Stimulated activated CD4-positive, alpha-beta T cell treated with anti-CD3 and anti-CD28 coated beads, Interleukin-15, amount 100 ng/mL, for 24 hours (primary cell): ENCODE measurements at places on chromosomes 5 and 9.

DNA sequence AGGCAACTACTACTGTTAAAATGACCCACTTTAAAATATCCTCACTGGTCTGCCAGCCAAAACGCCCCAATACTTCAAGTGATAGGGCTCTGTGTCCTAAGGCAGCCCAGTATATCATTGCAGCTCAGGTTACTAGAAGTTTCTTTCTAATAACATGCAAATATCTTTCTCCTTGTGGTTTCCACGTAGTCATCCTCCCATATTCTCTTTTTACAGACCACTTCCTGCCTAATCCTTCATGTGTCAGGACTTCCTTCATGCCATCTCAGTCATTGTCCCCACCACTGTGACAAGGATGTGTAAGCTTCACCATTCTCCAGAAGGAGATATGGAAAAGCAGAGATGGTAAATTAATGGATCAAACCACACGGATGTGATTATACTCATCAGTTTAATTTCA, 813.7 kb downstream of the MAT2B start:
- DNase-seq: no peak

- peak; percentile 5 for DNase-seq
Observed at GRCh38 chr5:75668445-75668844, 48.8 kb downstream of the POC5 start.

- no peak for DNase-seq
Observed at GRCh38 chr5:54186912-54187445, 123.4 kb downstream of the ARL15 start.

- DNase-seq: no peak
Observed at GRCh38 chr5:34957321-34957720, 28.0 kb downstream of the DNAJC21 start.

- no peak for DNase-seq
Observed at GRCh38 chr9:138075961-138076649, 198.5 kb downstream of the CACNA1B start.

GRCh38 chr5:67262206-67262605, 65.6 kb upstream of the CD180 start:
- DNase-seq: no peak

DNA sequence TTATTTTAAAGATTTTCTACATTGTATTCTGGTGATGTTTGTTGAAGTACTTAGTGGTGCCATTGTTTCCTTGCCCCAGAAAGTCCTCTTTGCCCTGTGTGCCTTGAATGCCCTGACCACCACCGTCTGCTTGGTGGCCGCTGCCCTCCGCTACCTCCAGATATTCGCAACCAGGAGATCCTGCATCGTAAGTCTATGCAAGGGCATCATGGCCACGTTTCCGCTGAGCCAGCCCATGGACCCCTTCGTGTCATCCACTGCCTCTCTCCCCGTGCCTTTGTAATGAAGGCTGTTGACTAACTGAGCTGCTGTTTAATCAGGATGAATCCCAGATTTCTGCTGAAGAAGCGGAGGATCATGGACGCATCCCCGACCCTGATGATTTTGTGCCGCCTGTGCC, 52.3 kb downstream of the ENTREP1 start:
- no peak for DNase-seq

GRCh38 chr5:89081360-89081759, 198.4 kb upstream of the MEF2C start:
- no peak for DNase-seq

DNA sequence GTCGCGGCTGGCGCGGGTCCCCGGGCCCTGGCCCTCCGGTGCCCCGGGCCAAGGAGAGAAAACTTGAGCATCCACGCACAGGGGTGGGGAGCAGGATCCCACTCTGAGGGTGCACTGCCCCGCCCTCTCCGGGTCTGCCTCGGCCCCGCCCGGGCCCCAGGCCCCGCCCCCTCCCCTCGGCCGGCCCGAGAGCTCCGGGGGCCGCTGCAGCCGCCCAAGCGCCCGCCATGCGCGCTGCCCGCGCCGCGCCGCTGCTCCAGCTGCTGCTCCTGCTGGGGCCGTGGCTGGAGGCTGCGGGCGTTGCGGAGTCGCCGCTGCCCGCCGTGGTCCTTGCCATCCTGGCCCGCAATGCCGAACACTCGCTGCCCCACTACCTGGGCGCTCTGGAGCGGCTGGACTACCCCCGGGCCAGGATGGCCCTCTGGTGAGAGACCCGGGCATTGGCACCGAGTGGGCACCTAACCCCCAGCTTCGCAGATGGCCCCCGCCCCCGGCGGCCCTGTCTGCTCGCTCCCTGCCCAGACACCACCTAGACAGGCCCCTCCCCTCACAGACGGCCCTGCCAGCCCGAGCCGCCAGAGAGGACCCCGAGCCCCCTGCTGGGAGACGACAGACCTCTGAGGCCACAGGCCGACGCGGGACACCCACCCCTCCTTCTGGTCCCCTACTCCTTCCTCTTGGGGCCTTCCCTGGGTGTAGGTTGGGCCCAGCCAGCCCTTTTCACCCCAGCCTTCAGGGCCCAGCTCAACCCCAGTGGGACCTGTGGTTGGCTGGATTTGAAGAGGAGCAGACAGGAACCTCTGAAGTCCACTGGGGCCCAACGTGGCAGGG, at the start of gene CERCAM:
Gene CERCAM (plus strand): TSS at position 207 of the 831 bp plus-strand sequence. CDS start 21 bp downstream, at position 228.
- DNase-seq: peak; percentile 67

GRCh38 chr9:81680006-81680405, 9.3 kb downstream of the TLE1 start:
- no peak for DNase-seq

DNA sequence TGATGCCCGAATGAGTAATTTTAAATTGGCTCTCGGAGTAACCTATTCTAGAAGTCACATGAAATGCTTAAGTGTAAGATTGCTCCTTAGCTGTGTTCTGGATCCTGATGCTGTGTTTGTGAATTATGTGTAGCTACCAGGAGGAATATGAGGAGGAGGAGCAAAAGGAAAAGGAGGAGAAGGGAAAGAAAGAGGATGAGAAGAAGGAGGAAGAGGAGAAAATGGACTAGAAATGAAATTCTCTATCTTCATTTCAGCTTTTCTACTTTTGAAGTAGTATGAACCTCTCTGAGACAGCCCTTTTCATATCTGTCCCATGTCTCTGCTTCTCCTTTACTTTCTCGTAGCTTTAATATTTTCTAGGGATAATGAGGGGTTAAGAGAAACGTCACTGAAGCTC, 119.4 kb upstream of the ACTBL2 start:
- no peak for DNase-seq

DNA sequence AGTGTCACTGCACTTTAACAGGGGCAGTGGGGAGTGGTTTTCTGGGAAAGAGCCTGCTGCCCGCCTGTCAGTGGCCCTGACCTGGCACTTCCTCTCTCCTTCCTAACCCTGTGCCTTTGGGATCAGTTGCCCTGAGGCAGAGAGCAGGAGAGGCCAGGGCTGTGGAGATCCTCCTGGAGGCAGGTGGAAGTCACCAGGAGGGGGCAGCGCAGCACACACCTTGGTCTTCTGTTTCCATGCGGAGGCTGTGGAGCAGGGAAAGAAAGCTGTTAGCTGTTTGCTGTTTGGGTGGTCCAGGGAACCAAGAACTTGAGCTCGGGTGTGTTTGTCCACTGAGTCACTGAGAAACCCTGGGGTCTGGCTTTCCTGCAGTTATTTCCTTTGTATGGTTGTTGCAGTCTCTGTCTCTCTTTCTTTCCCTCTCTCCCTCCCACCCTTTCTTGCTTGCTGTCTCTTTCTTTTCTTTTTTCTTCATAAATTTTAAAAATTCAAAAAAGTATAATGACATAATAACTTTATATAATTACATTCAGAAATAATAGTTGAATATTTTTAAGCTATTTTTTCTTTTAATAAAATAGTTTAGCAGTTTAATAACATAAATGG, 28.1 kb downstream of the NTRK2 start:
- DNase-seq: peak; percentile 65

GRCh38 chr5:140628711-140629110, 4.3 kb downstream of the CD14 start:
- DNase-seq: no peak

GRCh38 chr9:70080481-70081119, 37.0 kb downstream of the MAMDC2 start:
- DNase-seq: no peak
